Left ventricle myocardium superior (tissue), 1 donor: ENCODE measurements at places on chromosomes 4 and X.
A peak's percentile ranks its signal among the peaks of the same experiment; 100 is the strongest.

DNA sequence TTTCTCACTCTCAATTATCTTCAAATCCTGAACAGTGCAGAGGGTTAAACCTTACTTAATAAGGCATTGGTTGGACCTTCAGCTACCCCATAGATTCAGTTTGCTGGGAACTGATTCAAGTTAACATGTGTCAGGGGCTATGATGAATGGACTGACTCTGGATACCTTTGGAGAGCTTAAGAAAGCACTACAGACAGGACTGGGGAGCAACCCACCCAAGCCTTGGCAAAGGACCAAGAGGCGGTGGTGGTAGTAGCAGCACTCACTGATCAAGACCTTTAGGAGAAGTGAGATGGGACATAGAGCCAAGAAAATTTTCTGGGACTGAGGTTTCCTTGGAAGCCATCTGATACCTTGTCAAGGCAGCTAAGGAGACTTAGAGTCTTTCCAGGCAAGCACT is 43.0 kb upstream of the TAPT1 start:
- DNase-seq = no peak

- DNase-seq = no peak
Observed at GRCh38 chr4:169846396-169846795, 88.7 kb upstream of the HPF1 start.

- DNase-seq = no peak
Observed at GRCh38 chr4:40373636-40374035, 38.5 kb downstream of the CHRNA9 start.

DNA sequence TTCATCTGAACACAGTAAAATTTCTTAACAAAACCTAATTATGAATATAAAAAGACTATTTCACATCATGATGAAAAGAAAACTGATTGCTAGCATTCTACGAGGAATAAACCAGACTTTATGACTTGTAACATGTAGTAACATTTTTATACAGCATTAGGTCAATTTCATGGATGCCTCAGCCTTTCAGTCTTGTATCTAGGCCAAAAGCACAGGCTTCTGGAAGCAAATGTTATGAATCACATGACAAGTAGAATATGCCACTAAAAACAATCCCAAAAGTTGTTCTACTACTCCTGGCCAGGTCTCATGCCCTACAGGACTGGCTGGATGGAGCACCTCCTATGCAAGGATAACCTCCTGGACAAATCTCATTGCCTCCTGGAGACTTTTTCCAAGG is 101.2 kb downstream of the ARHGAP6 start:
- DNase-seq = no peak

GRCh38 chrX:16924631-16925480 is 21.6 kb upstream of the REPS2 start:
- no peak for DNase-seq

DNA sequence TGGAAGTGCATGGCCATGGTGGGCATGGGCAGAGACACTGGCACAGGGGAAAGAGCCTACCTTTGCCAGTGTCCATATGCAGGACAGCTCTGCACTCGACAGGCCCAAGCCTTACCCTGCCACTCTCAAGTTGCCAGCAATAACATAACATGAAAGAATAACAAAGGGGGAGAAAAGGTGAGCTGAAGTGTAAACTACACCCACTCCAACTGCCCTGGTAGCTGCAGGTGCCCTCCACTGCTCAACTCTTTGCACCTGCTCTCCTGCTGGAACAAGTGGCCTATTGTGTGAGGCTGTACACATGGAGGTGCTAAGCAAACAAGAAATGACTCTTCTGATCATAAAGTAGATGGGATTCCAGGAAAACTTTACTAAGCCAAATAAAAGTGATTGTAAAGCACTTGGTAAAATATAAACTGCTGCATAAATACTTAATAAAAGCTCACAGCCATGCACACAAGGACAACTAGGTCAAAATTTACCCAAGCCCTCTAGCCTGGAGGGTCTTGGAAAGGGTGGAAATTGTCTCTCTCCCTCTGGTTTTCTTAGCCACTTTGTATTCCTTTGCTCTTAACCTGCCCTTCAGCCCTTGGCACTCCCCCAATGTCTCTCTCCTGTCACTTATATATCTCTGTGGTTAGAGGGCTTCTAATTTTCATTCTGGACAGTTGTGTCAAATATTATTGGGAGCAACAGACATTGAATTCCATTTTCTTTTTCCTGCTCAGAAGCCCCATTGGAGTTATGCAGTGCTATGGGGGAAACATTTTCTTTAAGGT is 261.2 kb upstream of the GPC4 start:
- DNase-seq = no peak

DNA sequence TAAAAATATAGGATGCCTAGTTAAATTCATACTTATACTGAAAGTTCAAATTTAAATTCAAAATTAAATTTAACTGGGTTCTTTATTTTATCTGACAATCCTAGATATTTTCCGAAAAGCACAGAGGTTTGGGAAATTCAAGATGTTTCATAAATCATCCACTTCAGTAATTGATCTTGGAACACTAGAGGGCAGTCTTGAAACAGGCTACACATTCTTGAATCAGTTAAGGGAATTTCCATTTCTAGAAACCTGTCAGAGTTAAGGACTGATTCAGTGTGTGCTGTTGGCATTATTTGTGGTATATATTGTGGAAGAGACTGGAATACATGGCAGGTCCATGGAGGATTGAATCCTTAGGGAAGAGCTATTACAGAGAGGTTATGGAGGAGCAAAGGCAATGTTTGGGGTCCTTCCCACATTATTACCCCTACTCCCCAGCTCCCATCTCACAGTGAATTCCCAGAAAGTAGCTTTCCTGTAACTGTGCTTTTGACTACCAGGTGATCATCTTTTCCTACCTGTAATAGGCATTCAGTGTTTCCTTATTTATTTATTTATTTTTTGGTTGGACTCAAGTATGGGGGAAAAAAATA is 92.9 kb downstream of the EGF start:
- no peak for DNase-seq

DNA sequence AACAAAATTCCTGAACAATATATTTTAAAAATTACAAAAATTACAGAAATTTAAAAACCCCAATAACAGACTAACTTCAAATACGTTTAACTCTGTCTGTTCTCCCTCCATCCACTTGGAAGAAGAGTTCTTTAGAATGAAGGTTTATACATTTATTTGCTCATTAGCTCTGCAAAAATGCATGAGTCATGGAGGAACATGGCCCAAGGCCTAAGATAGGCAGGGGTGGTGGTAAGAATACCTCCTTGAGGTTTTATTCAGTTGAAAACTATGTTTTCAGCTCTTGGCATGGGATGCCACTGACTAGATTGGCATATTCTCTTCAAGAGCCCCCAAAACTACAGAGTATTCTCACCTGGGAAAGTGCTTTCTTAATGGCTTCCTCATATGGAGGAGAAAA is 8.8 kb upstream of the LRRC66 start:
- DNase-seq = no peak

DNA sequence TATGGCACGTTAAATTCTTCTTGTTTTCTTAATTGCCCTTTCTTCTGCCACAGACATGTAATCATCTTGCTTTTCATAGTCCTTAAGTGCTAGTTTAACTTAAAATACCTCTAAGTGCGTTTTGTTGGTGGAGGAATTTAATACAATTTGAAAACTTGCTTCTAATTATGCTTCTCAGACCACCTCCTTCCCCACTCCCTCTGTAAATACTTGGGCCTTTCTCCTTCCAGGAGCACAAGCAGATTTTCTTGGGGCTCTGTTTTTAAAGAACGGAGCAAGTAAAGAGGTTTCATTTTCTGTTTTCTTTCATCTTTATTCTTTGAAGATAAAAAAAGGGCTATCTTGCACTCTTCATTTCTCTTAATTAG is 559 bp upstream of the PCDH18 start:
- no peak for DNase-seq

DNA sequence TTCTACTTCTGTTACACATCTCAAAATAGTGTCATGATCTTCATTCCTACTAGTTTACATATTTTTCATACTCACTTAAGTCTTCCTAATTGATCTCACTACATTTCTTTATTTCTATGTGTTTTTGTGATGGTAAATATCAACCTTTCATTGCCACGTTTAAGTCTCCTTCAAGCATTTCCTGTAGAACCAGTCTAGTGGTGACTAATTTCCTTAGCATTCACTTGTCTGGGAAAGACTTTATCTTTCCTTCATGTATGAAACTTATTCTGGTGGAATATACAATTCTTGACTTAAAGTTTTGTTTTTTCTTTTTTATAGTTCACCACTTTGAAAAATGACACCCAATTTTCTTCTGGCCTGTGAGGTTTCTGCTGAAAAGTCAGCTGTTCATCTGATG is 181.4 kb upstream of the NEIL3 start:
- no peak for DNase-seq

DNA sequence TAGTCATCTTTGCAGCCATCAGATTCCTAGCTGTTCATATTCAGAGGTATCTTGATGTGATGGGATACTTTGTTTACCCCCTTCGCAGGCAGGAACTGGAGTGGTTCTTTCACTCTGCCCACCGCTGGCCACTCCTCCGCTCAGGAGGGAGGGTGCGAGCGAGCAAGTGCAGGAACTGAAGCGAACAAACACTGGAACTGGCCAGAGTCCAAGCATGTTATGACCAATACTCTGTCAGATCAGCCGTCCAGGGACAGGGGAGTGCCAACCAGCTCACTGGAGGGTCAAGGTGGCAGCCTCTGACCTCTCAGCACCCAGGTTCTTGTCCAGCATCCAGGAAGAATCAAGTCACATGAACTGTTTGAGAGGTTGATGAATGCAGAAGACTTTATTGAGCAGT is 18.0 kb upstream of the MANBA start:
- no peak for DNase-seq

GRCh38 chr4:4704267-4704666 is 155.2 kb upstream of the MSX1 start:
- DNase-seq = no peak

- peak; percentile 76 for DNase-seq
Observed at GRCh38 chr4:77104791-77105540, 29.2 kb upstream of the CCNI start.

DNA sequence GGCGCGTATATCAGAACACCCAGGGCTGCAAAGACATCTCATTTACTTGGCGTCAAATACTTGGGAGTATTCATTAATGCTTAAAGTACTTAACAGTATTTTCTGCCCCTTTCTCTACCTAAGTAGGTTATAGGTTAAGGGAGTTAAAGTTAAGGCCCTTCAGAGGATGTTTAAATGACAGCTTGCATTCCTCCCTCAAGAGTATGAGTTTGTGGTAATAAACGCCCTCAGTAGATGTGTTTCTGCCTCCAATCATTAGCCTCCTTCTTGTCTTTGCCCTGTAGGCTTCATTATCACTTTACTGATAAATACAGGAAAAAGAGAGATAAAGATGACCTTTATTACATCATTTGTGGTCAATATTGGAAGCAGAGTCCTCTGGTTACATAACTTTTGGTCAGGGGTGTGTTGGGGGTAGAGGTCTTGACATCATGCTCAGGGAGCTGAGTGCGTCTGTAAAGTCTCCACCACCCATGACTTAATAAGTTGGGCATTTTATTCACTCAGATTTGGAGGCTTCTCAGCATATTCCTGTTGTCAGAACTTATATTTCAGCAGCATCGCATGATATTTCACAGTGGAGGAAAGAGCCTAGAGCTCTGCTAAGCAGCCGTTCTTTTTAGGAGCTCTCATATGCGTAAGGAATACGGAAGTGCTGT is 145.9 kb downstream of the CPE start:
- no peak for DNase-seq

DNA sequence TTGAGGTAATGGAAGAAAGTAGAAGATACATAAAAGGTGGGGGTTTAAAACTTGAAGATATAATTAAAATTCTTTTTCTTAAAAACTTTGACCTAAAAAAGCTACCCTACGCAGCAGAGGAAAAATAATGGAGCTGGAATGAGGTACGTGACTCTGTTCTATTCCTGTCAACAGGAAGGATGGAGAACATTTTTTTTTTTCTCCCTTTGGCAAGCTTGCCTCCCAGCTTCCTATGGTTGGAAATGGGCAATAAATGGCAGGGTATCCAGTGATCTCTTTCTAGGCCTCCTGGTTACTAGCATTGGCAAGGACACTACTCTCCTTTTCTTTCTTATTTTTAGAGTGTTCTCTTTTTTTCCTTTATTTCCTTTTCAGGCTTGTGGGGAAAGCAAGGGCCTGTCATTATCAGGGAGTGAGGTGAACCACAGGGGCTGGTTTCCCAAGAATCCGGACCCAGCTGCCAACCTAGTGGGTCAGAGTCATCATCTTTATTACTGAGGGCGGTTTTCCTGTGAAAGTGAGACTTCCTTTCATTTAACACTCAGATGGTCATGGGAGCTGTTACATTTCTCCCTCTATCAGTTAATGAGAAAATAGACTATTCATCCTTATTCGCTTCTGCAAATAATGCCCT is 224.6 kb downstream of the SPRY1 start:
- no peak for DNase-seq

GRCh38 chr4:174654634-174655033 is 132.3 kb upstream of the HPGD start:
- DNase-seq = no peak

- DNase-seq = no peak
Observed at GRCh38 chr4:74370912-74371311, 6.0 kb downstream of the EREG start.

DNA sequence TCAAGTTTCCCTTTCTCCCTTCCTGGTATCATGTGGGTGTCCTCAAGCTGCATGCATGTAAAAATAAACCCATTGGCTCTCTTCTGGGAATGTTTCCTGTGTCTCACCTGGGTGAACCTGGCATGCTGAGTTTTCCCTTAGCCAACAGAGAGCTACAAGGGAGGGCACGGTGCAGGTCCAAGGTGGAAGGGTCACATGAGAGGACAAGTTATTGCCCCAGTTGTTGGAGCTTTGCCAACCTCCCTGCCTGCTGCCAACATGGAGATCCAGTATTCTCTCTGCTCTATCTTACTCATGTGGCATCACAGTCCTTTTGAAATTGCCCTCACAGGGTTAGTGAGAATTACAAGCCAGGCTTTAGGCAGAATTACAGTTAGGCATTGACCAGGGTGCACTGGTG is 196.1 kb upstream of the GYPA start:
- no peak for DNase-seq

GRCh38 chr4:73099143-73099542 is 29.6 kb upstream of the COX18 start:
- DNase-seq = no peak

DNA sequence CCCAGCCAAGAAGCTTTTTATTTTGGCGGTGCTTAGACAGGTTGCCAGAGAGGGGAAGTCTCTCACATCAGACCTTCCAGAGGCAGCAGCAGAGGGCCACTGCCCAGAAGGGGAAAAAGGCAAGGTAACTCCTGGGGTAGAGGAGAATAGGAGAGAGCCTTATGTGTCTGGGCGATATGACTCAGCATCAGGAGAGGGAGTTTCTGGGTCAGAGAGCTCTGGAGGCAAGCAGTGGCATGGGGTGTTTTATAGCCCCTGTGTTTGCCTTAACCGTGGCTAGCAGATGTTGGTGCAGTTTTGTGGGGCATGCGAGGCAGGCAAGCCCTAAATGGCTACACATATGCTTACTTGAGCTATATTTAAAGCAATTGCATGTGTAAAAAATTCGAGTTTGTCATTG is 8.3 kb upstream of the ZXDB start:
- DNase-seq = no peak
